ENCODE measurements at places on chromosomes 16 and 17.
A peak's percentile ranks its signal among the peaks of the same experiment; 100 is the strongest.

- DNase-seq: no peak
Observed at GRCh38 chr17:61416211-61416539, 16.5 kb downstream of the TBX2 start.

- no peak for DNase-seq
Observed at GRCh38 chr17:67554634-67555033, 163.1 kb upstream of the NOL11 start.

DNA sequence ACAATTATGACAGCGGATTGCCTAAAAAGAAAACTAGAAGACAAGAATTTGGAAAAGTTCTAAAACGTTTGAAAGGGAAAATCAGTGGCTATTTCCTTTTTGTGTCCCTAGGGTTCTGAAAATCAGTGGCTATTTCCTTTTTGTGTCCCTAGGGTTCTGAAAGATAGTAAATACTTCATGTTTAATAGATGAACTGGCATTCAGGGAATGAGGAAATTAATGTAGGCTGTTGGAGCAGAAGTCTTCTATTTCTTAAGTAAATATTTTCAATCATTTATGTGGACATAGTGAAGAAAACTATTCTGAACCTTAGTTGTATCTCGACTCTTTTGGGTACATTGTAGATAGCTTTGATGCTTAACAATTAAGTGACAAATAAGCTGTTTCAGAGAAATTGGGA is 78.9 kb downstream of the SHISA6 start:
- no peak for DNase-seq

GRCh38 chr17:44865231-44865660 is 17.6 kb downstream of the HIGD1B start:
- peak; percentile 53 for DNase-seq

DNA sequence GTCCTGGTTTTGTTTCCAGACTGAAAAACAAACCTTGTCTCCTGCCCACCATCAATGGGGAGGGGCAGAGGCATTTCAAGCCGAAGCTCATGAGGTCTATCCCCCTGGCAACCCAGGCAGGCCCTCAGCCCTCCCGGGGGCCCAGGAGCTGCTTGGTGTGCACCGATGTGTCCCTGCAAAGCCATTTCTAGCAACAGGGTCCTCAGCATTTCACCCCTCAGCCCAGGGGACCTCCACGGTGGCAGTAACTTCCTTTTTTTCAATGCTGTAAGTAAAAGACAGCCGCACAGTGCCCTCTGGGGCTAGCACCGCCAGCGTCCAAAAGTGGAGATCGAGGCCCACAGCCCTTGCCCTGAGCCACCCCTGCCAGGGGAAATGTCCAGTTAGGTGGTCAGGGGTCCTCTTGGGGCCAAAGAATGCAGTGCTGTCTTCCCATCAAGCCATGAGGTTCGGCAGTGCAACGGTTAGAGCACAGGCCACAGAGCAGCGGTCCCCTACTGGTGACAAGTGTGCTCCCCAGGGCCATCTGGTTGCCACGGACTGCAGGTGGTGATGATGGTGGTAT is 79.9 kb downstream of the LITAF start:
- no peak for DNase-seq

GRCh38 chr16:49158029-49158642 is 123.5 kb downstream of the CBLN1 start:
- DNase-seq: no peak

DNA sequence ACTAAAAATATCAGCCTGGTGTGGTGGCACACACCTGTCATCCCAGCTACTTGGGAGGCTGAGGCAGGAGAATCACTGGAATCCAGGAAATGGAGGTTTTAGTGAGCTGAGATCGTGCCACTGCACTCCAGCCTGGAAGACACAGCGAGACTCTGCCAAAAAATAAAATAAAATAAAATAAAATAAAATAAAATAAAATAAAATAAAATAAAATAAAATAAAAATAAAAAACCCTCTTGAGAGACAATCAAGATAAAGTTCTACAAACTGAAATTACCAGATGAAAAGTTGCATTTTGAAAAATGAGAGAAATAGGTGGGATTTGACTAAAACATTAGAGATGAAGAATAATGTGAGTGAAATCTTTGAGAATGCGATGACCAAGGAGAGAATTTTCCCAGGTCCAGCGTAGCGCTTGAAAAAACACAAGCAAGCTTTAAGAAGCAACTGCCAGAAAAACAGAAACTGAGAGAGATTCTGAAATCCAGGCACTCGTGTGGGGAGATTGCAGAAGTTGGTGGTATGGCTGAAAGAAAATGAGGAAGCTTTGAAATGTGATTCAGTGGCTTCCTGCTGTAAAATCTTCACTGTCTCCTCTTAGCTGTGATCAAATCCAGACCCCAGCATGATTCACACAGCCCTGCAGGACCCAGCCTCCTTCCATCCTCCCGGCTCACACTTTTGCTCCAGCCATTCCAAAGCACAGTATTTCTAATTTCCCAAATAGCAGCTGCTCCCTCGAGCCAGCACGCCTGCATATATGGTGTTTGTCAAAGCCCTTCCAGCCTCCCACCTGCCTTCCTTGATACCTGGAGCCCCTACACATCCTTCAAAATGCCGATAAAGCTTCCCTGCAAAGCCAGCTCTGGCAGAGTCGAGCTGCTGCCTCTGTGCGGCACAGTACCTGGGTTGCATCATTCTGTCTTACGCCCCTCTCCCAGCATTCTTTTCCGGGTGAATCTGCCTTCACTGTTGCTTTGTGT is 8.2 kb upstream of the CD300E start:
- DNase-seq: no peak

DNA sequence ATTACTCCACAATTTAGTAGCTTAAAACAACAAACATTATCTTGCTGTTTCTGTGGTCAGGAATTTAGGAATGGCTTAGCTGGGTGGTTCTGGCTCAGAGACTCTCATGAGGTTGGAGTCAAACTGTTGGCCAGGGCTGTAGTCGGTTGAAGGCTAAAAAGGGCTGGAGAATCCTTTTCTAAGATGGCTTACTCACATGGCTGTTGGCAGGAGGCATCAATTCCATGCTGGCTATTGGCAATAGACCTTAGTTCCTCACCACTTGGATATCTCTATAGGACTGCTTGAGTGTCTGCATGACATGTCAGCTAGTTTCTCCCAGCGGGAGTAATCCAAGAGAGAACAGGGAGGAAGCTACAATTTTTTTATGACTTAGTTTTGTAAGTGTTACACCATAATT is 6.6 kb upstream of the EFCAB13 start:
- no peak for DNase-seq

DNA sequence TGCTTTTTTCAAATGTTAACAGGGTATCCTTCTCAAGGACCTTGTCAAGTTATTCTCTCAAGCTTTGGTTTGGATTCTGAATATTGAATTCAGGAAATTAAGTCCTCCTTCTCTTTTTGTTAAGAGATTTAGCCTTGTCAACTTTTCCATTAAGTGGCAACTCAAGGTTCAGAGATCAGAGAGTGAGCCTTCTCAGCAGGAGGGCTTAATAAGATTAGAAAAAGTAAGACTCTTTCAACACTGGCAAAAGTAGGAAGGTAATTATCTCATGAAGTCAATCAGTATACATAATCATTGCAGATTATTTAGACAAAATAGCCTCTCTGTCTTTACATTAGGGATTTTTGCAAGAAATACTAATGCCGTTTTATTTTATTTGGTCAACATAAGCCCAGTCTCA is 330.7 kb downstream of the KIF2B start:
- DNase-seq: no peak

- peak; percentile 17 for DNase-seq
Observed at GRCh38 chr17:78779850-78780249, 2.2 kb downstream of the CYTH1 start.

GRCh38 chr16:48011878-48012658 is 143.7 kb downstream of the ABCC12 start:
- no peak for DNase-seq

GRCh38 chr16:47886631-47887415 is 269.0 kb downstream of the ABCC12 start:
- no peak for DNase-seq

- DNase-seq: no peak
Observed at GRCh38 chr17:21573961-21574610, 118.2 kb upstream of the KCNJ18 start.

GRCh38 chr16:68229431-68230175 is 6.3 kb downstream of the ESRP2 start:
- no peak for DNase-seq

- DNase-seq: no peak
Observed at GRCh38 chr16:64165368-64165767, 956.5 kb downstream of the CDH11 start.

DNA sequence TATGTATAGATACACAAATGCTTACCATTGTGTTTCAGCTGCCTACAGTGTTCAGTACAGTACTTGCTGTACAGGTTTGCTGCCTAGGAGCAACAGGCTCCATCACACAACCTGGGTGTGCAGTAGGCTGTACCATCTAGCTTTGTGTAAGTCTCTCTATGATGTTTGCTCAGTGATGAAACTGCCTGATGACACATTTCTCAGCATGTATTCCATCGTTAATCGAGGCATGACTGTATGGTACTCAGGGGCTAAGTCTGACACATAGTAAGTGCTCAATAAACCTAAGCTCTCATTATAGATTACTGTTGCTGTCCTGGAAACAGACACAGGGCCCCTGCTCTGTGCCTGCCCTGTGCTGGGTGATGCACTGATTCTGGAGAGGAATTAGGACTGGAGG is 18.1 kb downstream of the KCNJ12 start:
- DNase-seq: no peak

GRCh38 chr17:81057777-81058176 is 22.8 kb downstream of the BAIAP2 start:
- DNase-seq: no peak

- no peak for DNase-seq
Observed at GRCh38 chr17:32323811-32324491, 18.0 kb downstream of the C17orf75 start.

GRCh38 chr17:72173499-72174116 is 52.8 kb downstream of the SOX9 start:
- no peak for DNase-seq

DNA sequence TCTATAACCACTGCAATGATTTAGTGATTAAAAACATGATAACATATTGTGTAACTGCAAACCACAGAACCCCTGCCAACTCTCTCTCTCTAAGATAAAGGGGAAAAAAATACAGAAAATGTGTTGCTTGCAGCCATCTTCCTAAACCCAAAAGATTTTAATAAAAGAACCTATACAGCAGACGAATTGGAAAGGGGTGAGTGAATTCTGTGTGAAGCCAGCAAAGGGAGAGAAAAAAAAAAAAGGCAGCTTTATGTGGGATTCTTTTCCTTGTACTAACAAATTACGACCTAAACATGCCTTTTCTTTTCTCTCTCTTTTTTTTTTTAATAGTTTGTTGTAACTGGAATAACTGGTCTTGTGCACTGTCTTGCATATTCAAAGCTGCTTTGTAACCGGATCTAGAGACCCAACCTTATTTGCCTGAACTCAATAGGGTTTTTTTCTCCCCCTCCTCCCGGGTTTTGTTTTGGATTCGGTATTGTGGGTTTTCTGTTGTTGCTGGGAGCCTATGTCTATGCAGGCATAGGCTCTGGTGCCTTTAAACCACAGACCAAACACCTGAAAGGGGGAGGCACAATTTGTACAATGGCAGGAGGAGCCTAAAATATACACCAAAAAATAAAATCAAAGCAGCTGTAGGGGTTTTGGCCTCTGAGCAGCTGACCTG is 7.0 kb upstream of the ZFHX3 start:
- no peak for DNase-seq

- peak; percentile 43 for DNase-seq
Observed at GRCh38 chr16:27318392-27319256, 4.8 kb downstream of the IL4R start.

- no peak for DNase-seq
Observed at GRCh38 chr16:83727018-83727417, 80.8 kb upstream of the HSBP1 start.

DNA sequence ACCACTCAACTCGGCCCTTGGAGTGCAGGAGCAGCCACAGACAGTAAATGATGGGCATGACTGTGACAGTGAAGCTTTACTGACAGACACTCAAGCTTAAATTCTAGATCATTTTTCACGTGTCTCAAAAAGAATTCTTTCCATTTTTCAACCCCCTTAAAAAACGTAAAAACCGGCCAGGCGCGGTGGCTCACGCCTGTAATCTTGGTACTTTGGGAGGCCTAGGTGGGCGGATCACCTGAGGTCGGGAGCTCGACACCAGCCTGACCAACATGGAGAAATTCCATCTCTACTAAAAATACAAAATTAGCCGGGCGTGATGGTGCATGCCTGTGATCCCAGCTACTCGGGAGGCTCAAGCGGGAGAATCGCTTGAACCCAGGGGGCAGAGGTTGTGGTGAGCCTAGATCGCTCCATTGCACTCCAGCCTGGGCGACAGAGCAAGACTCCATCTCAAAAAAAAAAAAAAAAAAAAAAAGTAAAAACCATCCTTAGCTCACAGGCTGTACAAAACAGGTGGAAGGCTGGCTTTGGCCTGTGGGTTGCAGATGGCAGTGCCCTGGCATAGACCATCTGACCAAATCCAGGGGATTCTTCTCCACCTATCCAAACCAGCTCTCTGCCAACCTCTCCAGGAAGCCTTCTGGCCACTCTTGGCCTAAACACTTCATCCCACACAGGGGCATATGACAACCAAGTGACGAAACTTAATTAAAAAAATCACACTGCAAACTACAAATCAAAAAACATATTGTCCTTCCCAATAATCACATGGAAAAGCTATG is 18.3 kb downstream of the TBC1D16 start:
- DNase-seq: no peak

GRCh38 chr16:19294156-19294649 is 8.7 kb downstream of the CLEC19A start:
- no peak for DNase-seq

GRCh38 chr16:66961065-66961744 is at the start of gene CES3:
Gene CES3 (plus strand): TSS chr16:66961266. CDS start chr16:66961308, 42 bp downstream.
- DNase-seq: no peak

DNA sequence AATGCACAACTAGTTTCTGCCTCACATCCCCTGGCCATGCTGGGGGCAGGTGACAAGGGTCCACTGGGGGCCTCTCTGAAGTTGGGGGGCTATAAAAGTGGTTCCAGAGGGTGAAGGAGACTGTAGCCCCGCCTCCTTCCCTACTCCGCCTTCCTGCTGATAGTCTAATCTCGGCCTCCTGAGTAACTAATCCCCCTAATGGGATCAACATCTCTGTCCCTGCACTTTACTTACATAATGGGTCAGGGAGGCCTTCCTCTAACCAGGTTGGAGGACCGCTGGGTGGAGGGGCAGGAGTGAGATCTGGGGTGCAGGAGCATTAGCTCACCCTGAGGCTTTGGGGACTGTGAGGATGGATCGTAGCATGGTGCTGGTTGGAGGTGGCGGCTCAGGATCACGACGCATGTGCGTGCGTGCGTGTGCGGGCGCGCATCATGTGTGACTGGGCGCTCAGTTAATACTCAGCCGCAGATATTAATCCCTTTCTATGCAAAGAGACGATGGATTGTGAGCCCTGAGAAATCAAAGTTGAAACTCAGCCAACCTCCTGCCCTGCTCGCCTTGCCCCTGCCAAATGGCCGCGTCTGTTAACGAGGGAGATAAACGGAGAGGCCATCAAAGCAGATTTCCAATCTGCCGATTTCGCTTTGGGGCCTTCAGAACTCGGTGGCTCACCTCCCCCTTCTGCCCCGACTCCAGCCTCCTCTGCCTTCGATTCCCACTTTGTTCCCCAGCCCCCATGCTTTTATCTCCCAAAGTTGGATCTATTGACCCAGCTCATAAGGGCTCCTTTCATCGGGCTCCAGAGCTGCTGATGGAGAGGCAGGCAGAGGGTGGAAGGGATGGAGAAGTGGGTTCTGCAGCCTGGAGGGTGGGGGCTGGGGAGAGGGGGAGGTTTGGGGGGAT is 107.3 kb downstream of the SDK2 start:
- no peak for DNase-seq

GRCh38 chr16:1159973-1160772 is 7.3 kb downstream of the CACNA1H start:
- no peak for DNase-seq

- DNase-seq: no peak
Observed at GRCh38 chr16:31471875-31472708, at the start of gene TGFB1I1. Gene TGFB1I1 (plus strand): TSS chr16:31472152. CDS start chr16:31472189, 37 bp downstream.

- DNase-seq: no peak
Observed at GRCh38 chr17:56792267-56792666, 41.5 kb downstream of the C17orf67 start.

Measured in activated CD4-positive, CD25-positive, alpha-beta regulatory T cell (primary cell).